Neural crest cell (in vitro differentiated cells): ENCODE measurements at places on chromosomes 13 and 19. TPM values are rescaled to one million over a fixed set of nuclear protein-coding genes. Genes with fewer than 3 reads are reported as not detected.
A peak's percentile ranks its signal among the peaks of the same experiment; 100 is the strongest.

Gene CEACAM1
- total RNA-seq = not detected in 2 replicates

Gene BCAM
- total RNA-seq = 5.3 and 5.5 TPM in 2 replicates

Gene CD70
- total RNA-seq = 0.41 TPM in 1 of 2 replicates, not detected in the other

Gene ACP7
- total RNA-seq = not detected in 2 replicates

DNA sequence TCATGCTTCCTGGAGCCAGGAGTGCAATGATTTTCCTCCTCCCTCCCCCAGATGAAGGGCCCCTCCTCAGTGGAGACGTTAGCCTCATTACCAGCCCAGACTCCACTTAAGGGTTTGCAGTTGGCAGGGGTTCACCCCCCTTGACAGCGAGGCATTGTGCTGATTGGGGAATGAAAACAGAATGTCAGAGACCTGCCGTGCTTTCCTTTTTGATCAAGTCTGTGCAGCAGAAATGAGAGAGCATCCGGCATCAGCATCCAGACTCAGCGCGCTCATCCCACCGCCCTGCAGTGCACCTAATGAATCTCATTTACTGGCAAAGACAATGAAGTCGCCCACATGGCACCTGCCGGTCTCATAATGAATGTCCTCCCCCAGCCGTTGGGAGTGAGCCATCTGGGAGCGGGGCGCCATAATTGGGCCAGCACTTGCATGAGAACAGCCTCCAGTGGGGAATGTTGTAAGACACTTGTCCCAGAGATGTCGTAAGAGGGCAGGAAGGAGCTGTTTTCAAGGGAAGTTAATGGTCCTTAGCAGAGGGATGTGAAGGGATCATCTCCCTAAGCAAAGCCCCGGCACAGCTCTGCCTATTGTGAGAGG is 98.3 kb upstream of the UQCRFS1 start:
- H3K4me3 ChIP-seq = no peak overlapping the region
- H3K27ac ChIP-seq = no peak overlapping the region
- H3K4me1 ChIP-seq = peaks cover 9% of the 10 kb centered on the region
- no peak for DNase-seq

GRCh38 chr19:33445442-33446329 is 72.2 kb downstream of the CEBPG start:
- H3K4me3 ChIP-seq = no peak overlapping the region
- no peak for DNase-seq
- H3K27ac ChIP-seq = peak overlapping the region; percentile 35
- H3K4me1 ChIP-seq = peaks cover 4% of the 10 kb centered on the region
- H3K27me3 ChIP-seq = no peaks in the 10 kb centered on the region
- H3K36me3 ChIP-seq = peaks cover 3% of the 10 kb centered on the region

DNA sequence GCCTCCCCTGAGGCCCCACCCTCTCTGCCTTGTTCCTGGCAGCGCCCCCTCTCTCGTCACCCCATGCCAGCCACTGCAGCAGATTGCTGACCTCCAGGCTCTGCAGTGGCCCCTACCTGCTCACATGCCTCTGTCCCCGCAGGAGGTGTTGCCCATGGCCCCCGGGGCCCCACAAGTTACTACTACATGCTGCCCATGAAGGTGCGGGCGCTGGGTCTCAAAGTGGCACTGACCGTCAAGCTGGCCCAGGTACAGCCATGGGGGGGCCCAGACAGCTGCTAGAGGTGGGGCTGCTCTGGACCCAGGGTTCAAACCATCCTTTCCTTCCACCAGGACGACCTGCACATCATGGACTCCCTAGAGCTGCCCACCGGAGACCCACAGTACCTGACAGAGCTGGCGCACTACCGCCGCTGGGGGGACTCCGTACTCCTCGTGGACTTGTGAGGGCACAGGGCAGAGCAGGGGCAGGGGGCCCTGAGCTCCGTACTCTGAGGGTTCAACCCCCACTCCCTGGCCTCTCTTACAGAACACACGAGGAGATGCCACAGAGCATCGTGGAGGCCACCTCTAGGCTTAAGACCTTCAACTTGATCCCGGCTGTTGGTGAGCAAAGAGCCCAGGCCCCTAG is 6.2 kb downstream of the MRPL4 start:
- H3K27me3 ChIP-seq = no peaks in the 10 kb centered on the region
- no peaks in the 10 kb centered on the region for H3K4me1 ChIP-seq
- H3K27ac ChIP-seq = no peak overlapping the region
- no peak for DNase-seq

DNA sequence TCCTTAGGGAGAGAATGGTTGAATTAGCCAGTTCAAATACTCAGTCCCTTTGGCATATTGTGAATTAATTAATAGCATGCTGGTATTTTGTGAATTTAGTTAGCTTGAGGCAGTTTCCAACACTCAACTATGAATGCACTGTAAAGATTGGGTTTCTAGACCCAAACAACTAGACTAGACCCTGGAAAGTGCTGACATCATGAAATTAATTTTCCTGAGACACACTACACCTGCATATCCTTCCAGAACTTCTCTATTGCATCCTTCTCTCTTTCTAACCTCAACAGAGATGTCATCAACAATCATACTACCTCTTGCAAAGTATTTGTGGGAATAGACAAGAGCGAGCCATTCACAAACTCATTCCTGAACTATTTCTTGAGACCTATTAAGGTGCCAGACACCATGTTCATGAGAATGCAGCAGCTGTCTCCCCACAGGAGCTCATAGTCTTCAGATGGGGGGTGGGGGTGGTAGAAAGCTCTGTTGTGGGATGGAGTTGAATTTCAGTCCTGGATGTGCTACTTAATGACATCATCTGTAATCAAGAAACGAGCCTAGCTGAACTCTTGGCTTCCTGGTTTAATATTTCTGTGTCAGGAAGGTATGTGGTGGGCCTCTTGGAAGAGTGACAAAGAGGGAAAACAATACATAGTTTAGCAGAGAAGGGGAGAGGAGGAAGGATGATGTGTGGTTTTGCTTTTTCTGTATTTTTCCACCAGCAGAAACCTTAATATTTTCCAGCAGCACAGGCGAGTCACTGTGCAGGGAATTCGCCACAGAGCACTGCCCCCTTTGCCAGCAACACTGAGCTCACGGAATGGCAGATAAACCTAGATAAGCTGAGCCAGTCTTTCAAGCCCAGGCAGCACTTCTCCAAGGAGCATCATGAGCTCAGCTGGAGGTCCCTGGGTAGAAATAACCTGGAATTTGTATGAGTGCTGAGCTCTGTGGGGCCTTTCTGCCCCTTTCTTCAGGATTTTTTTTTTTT is 53.1 kb upstream of the CYSLTR2 start:
- peaks cover 6% of the 10 kb centered on the region for H3K4me1 ChIP-seq
- no peak overlapping the region for H3K27ac ChIP-seq
- H3K4me3 ChIP-seq = no peak overlapping the region
- peaks cover 4% of the 10 kb centered on the region for H3K36me3 ChIP-seq
- H3K27me3 ChIP-seq = no peaks in the 10 kb centered on the region
- no peak for DNase-seq

DNA sequence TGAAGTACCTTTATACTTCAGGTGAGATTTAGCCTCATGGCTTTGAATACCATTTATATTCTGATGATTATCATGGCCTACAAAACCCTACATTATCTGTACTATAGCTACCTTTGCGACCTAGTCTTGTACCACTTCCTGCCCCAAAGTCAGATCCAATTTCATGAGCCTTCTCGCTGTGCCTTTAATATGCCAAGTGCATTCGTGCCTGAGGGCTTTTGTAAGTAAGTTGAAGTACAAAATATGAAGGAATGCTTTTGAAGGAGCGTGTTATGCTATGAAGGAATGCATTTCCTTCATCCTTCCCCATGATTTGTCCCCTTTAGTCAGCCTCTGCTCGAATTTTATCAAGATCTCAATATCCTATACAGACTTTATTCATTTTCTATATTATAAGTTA is 9.2 kb upstream of the RASL11A start:
- no peak overlapping the region for H3K27ac ChIP-seq

- peaks cover 83% of the 10 kb centered on the region for H3K4me1 ChIP-seq
- peak; percentile 26 for DNase-seq
- peak overlapping the region; percentile 47 for H3K4me3 ChIP-seq
- no peaks in the 10 kb centered on the region for H3K36me3 ChIP-seq
- peak overlapping the region; percentile 92 for H3K27ac ChIP-seq
- no peaks in the 10 kb centered on the region for H3K27me3 ChIP-seq
Observed at GRCh38 chr13:39415008-39415802, 187.8 kb downstream of the LHFPL6 start.

DNA sequence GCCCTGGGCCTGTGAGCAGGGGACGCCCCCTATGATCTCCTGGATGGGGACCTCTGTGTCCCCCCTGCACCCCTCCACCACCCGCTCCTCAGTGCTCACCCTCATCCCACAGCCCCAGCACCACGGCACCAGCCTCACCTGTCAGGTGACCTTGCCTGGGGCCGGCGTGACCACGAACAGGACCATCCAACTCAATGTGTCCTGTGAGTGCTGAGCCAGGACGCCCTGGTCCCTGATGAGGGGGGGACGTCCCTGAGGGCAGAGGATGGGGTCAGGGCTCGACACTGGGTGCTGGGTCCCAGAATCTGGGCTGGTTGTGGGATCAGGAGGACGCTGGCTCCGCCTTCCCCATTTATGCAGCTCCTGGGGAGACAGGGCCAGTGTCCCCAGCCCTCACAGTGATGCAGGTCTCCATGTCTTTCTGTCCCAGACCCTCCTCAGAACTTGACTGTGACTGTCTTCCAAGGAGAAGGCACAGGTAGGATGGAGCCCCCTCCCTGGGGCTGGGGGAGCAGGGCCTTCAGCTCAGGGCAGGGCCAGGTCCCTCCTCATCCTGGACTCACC is 2.5 kb downstream of the SIGLEC7 start:
- H3K4me3 ChIP-seq = no peak overlapping the region
- H3K36me3 ChIP-seq = no peaks in the 10 kb centered on the region
- H3K27ac ChIP-seq = no peak overlapping the region
- H3K4me1 ChIP-seq = peaks cover 11% of the 10 kb centered on the region
